ENCODE measurements at places on chromosomes 1 and 21.

GRCh38 chr1:30035522-30036228 is 687.7 kb downstream of the MATN1 start:
- no peak for DNase-seq

DNA sequence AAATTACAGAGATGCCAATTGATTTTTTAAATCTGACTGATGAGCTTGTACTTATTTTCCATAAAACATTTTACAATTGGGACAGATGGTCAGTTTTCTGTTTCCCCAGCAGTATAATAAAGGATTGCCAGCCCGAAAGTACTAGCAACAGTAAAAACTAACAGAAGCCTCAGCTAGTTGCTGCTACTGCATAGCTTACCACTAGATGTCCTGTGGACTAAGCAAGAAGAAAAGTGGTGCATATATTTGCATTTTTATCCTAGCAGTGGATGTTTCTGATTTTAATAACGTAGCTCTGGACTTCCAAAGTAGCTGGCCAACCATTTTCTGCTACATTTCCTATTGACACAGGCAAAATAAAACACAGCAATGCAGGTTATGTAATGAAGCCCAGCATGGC is 241.5 kb downstream of the BARHL2 start:
- peak; percentile 2 for DNase-seq

DNA sequence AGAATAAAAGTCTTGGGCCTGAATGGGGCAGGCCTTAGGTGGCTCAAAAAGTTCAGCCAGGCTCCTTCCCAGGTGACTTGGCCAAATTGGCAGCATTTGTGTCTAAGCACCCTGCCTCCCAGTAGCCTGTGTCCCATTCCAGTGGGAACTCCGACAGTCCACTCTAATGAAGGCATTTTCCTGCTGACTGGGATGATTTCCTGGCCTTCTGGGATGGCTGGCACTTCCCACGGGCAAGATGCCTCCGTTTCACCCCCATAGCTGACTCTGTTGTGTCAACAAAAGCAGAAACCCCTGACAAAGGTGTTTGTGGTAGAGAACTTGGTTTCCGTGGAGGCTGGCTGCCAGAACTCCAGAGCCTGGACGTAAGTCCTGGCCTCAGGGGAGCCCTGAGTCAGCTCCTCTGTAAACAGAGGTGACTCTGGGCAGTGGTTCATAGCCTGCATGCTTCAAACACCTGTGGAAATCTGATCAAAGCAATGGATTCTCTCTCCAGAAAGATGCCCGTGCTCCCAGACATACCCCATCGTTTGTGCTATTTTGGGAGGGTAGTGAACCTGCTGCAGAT is 36.6 kb downstream of the WNT3A start:
- peak; percentile 66 for DNase-seq

DNA sequence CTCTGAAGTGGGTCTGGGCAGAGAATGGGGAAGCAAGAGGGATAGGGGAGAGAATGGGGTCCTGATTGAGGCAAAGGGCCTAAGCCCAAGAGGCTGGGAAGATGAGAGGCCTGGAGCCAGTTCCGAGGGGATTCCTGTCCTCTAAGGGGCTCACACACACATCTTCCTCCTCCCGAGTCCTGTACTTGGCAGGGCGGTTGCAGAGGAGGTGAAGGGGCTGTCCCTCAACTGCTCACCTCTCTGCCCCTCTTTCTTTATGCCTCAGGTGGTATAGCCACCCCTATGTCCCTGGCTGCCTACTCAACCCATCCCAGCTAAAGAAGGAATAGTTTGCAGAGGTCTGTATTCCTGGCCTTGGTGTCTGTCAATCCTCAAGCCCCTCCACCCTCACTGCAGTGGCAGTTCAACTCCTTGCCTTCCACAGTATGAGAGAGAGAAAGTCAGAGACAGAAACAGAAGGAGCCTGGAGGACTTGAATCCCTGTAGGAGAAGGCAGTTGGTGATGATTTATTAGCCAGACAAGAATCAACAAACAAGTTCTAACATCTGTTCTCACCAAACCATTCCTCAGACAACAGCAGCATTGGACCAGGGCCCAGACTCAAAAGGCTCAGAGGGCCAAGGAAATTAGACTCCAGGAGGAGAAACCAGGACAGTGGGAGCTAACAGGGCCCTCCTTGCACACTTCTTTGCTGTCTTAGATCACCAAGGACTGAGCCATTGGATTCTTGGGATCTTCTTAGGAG is 10.7 kb downstream of the SH2D2A start:
- peak; percentile 36 for DNase-seq

DNA sequence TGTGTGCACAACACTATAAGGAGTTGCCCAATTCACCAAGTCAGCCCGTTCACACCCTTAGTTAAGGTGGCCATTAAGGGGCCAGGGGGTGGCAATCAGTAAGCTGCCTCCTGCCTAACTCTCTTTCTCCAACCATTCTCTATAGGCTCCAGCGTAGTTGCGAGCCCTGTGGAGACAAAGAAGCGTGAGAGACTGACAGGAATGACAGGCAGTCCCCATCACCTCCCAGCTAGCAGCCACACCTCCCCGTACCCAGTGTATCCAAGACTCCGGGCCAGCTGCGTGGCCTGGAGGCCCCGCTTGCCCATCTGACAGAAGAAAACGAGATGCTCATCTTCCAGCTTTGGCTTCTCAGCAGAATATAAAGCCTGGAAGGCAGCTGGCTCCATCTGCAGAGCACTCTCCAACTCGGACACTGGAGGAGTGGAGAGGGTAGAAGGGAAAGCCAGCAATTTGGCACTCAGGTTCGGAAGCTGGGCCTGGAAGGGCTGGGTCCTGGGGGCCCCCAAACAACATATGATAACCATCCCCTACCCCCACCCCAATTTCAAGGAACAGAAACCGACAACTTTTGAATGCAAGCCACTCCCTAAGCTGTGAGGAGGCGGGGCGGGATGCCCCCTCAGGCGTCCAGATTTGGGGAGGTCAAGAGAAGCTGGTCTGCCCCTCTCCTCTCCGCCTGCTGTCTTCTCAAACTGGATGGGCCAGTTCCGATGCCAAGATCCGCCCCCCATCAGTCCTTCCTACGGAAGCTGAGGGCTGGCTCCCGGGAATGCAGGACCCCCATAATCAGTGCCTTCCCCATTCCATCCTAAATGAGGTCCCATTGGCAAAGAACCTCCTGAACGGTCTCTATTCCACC is 872 bp downstream of the TSTD1 start:
- no peak for DNase-seq

- DNase-seq, result peak; percentile 98
These were observed 107.7 kb upstream of the TMPRSS2 start for GRCh38 chr21:41615613-41616012.

- no peak for DNase-seq
These were observed 18.1 kb downstream of the RD3 start for GRCh38 chr1:211473823-211474222.

DNA sequence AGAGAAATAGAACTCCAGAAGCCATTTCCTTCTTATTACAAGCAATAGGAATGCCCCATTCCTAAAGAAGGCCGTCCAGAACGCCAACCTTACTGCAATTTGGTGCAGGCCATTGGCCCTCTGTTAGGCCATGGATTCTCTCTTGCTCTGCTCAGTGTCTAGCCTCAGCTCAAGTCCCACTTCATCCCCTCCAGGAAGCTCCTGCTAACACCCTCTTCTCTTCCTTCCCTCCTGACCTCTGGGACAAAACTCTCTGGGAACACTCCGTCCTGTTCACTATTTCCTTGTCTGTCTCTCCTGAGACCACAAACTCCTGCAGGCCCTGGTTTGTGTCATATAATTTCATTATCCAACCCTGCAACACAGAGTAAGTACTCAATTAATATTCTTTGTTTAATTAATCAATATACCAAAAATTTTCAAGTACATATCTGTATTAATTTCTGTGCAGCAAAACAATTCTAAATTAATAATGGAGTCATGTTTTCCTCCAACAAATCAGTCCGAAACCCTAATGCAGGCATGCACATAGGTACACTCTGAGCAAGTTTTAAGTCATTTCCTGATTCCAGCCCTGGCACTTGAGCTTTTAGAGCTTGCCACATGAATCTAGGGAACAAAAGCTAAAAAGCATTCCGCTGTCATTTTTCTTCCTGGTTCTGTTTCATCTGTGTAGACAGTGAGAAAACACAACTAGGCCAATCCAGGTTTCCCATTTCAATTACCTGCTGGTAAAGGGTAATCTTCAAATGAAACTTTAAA is 245.3 kb downstream of the SETD4 start:
- DNase-seq, result no peak

- no peak for DNase-seq
These were observed 658.5 kb downstream of the USP25 start for GRCh38 chr21:16388291-16388690.

GRCh38 chr1:26296340-26297056 is 9.9 kb downstream of the UBXN11 start:
- no peak for DNase-seq

GRCh38 chr1:247266053-247266452 is 10.2 kb downstream of the VN1R5 start:
- DNase-seq, result peak; percentile 15

DNA sequence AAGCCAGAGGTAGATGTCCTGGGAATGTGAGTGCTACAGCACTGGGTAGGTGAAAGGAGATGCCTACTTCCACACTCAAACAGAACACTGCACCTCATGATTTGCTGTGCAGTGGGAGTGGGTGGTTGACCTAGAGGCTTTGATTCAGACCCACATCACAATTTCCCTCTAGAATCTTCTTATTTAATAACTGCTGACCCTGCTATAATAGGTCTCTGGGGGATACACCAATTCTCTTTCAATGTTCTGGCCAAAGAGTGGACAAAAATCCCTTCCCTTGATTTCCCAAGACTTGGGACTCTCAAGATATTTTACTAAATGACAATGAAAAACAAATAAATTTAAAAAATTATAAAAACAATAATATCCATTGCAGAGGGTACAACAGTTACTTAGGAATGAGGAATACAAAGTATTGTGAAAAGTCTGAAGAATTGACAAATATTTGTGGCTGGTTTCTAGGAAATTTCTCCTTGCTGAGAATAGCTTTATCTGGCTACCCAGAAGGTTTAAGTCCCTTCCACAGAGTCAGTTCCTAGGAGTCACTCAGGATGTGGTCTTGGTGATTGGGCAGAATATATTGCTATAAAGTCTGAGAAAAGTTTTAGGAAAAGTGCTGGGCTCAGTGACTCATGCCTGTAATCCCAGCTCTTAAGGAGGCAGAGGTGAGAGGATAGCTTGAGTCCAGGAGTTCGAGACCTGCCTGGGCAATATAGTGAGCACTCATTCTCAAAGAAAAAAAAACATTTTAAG is 2.4 kb upstream of the FCGR2A start:
- DNase-seq, result peak; percentile 60

- DNase-seq, result no peak
These were observed 918.8 kb upstream of the TMPRSS15 start for GRCh38 chr21:19322360-19322759.

DNA sequence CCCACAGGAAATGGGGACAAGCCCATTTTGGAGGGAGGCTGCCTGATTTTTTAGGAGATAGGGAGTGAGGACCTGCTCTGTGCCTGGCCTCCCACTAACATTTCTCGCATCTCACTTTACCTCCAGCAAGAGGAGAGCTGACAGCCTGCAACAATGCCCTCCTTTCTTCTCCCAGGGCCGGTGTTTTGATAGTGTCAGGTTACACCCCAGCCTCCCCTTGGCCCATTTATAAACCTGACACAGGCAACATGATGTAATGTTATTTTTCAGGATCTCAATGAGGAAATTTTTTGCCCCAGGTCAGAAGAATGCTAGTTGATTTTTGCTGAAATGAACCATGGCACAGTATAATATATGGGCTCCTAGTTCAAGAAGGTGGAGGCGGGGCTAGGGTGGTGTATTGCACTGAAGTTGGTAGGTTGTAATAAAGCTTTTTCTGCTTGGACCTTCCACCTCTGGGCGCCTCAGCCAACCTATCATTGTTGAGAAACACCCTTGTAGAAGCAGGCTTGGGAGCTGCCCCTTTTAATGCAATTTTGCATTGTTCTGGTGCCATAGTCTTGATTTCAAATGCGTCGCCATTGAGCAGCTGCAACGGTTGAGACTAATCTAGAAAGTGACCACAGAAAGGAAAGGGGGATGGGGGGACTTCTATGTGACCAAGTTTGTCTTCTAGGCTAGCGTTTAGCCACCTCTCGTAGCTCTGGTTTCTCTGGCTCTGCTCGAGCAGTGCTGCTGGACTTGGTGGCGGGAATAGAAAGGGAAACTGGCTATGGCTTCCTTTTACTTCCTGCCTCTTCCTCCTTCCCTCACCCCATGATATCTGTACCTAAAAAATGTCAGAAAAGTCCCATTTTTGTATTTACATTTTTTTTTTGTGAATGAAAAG is 53.0 kb downstream of the PBX1 start:
- peak; percentile 72 for DNase-seq
